ENCODE measurements at places on chromosomes 11 and 22.

DNA sequence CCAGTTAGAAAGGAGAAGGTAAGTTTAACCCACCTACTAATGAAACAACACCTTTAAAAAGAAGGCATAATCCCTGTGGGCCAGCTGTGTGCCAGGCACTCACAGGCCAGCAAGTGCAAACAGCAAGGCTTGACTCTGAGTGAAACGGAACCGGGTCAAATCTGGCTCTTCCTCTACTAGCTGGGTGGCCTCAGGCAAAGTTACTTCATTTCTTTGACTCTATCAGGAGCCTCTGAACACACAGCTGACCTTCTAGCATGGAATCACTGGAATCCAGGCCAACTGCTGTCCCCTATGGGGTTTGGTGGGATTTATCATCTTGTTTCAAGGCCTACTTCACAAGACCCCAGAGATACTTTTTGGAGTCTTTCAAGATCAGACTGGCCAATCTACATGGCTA, 3.3 kb downstream of the RAB38 start:
- DNase-seq, result no peak

DNA sequence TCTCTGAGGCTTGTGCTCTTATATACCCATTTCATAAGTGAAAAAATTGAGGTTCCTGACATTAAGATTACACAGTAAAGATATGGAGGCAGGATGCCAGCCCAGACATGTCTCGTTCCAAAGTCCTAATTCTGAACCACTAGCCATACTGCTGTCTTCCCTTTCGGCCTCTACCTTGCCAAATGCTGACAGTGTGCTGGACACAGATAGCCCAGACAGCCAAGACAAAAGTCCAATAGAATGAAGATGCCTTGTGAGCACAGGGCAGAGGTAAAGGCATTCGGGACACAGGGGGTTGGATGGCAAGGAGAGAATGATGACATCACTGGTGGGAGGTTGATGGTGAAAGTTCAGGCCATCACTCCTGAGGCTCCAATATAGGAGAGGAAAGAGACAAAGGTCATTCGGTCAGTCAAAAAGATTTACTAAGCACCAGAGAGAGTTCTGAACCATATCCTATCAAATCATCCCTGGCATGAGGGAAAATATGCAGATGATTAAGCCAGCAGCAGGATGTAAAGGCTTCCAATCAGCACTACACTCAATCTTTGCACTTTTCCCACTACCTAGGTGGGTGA, 174.0 kb upstream of the MTMR2 start:
- no peak for DNase-seq

DNA sequence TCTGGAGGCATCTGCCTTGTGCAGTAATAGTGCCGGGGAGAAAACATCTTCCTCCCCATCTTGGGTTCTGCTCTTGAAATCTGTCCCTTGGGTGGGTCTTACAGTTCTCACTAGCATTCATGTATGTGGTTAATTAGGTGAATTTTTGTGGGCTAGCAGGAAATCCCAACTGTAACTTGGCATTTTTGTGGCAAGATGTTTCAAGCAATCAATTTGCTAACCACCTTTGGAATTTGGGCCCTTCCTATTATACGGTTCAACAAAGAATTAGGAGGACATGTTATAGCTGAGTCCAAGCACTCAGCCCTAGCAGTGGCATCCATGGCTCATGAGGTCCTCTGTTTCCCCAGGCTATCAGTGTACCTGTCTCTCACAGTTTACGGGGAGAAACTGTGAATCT, 89.1 kb upstream of the MTNR1B start:
- no peak for DNase-seq

DNA sequence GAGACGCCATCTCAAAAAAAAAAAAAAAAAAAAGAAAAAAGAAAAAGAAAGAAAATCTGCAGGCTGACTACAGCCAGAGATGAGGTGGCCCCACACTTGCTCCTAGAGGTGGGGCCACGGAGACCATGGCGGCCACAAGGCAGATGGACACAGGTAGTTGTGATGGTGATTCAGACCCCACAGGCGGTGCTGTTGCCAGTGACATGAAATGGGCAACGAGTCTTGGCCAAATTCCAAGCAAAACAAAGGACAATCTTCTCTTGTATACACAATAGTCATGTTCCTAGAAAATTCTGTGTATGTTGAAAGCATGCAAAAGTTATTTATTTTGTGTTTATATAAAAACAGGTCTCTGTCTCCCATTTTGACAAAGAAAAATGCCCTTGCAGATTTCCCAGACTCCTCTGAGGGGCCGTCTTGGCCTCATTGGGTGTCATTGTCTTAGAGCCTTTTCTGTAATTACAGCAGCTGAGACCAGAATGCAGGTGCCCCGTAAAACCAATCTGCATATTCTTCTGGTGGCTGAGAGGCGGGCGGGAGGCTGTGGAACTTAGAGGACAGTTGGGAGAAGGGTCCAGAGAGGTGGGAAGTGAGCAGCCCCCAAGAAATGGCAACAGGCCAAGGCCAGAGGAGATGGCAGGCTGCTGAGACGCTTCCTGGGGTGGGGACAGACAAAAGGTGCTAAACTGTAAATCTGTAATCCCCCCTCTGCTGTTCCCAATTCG, 22.5 kb upstream of the DAGLA start:
- no peak for DNase-seq

DNA sequence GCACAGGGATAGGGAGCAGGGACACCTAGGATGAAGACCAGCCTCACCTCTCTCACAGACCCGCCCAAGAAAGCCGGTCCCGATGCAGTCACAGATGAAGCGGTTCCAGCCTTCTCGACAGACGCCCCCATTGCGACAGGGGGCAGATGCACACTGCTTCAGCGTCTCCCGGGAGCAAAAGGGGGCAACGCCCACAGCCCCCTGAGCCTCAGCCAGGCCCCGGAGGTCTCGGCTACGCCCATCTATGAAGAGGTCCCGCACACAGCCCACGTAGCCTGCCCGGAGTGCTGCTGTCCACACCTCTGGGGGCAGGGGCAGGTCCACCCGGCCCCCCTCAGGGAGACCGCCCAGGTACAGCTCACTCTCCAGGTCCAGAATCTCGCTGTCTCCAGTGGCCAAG, 62.3 kb downstream of the NRXN2 start:
- DNase-seq, result no peak
